ENCODE measurements at places on chromosomes 3 and 15. TPM values are rescaled to one million over a fixed set of nuclear protein-coding genes. Genes with fewer than 3 reads are reported as not detected.

The TMEM40 gene
- 19.0 TPM for total RNA-seq

The GHSR gene
- not detected for total RNA-seq

The SEMA3G gene
- under 0.01 TPM for total RNA-seq

The ERC2 gene
- 0.13 TPM for total RNA-seq

The KLHL40 gene
- total RNA-seq, result not detected

The TOPAZ1 gene
- total RNA-seq, result not detected

The CHL1 gene
- 0.26 TPM for total RNA-seq

The TRIM59 gene
- total RNA-seq, result 5.8 TPM

The GYG1 gene
- total RNA-seq, result 28.5 TPM

The SEMA3F gene
- total RNA-seq, result 35.5 TPM

The CISH gene
- total RNA-seq, result 0.26 TPM

The TRIM71 gene
- not detected for total RNA-seq

The MESP1 gene
- total RNA-seq, result 0.26 TPM

The GADL1 gene
- total RNA-seq, result not detected

The CBLB gene
- 34.4 TPM for total RNA-seq

The SEMA5B gene
- under 0.01 TPM for total RNA-seq

The LYZL4 gene
- total RNA-seq, result not detected

The ACAN gene
- total RNA-seq, result not detected

The APOD gene
- 0.77 TPM for total RNA-seq

Data from bronchial epithelial cell (primary cell).